ENCODE measurements at places on chromosomes 3 and 15. TPM values are rescaled to one million over a fixed set of nuclear protein-coding genes. Genes with fewer than 3 reads are reported as not detected.

- no peaks in the 10 kb centered on the region for H3K36me3 ChIP-seq
- no peaks in the 10 kb centered on the region for H3K27me3 ChIP-seq
- H3K27ac ChIP-seq = no peak overlapping the region
- no peak for DNase-seq
- H3K4me1 ChIP-seq = peaks cover 4% of the 10 kb centered on the region
Measured at GRCh38 chr3:125694761-125695294, 99.5 kb upstream of the OSBPL11 start.

DNA sequence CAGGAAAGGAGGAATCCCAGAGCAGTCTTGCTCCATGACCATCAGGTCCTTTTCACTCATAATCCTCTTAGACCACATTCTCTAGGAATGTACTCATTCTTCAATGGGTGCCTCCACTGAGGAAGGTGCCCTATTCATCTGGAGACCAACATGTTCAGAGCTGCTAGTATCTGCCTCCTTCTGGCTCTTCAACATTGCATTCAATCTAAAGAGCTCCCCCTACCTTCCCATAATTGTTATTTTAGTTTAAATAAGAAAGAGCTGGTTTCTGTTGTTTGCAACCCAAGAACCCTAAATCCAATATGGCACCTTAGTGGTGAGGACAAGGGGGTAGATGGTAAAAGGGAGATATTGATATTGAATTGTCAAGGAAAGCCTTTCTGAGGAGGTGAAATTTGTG lies 67.6 kb downstream of the SCN11A start:
- H3K27ac ChIP-seq = no peak overlapping the region
- no peaks in the 10 kb centered on the region for H3K4me1 ChIP-seq
- no peaks in the 10 kb centered on the region for H3K36me3 ChIP-seq
- H3K27me3 ChIP-seq = peaks cover 4% of the 10 kb centered on the region
- no peak overlapping the region for H3K4me3 ChIP-seq

Gene CCDC174
- 17.2 TPM for total RNA-seq

DNA sequence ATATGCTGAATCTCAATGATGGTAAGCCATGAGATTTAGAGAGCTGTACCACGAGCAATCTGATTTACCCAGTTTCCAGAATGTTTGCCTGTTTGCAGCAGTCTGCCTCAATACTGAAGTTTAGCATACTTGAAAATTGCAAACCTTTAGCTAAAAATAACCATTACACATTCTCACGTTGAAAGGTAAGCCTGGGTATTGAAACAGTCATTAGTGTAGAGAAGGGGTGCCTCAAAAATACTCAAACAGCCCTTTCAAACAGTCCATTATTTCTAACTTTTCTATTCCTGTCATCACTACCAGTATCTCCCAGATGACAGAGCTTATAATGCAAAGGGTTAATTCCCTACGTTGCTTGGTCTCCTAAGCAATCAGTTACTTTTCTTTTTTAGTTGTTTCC lies 111.8 kb upstream of the MBNL1 start:
- DNase-seq = no peak
- H3K4me1 ChIP-seq = no peaks in the 10 kb centered on the region
- no peak overlapping the region for H3K4me3 ChIP-seq
- no peak overlapping the region for H3K27ac ChIP-seq
- H3K27me3 ChIP-seq = no peaks in the 10 kb centered on the region

Gene SLC6A20
- total RNA-seq = 0.19 TPM

- H3K4me3 ChIP-seq = no peak overlapping the region
- no peaks in the 10 kb centered on the region for H3K27me3 ChIP-seq
Measured at GRCh38 chr15:88655103-88655553, 16.3 kb downstream of the ISG20 start.

DNA sequence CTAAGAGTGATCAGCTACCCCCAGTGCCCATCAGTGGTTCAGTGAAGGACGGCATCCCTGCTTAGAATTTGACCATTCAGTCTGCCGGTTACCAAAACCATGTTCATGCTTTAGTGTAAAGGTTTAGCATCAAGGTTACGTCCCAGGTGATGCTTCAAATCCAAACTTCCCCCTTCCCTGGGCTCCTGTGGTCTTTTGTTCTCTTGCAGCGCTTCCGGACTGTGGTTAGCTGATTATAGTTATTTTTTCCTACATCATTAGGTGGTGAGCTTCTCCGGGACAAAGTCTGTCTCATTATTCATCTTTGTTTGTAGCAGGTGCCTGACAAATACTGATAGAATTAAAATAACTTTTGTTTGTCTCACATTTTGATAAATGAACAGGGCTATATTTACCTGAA lies 28.3 kb upstream of the MYZAP start:
- no peaks in the 10 kb centered on the region for H3K27me3 ChIP-seq
- H3K4me1 ChIP-seq = no peaks in the 10 kb centered on the region
- H3K36me3 ChIP-seq = no peaks in the 10 kb centered on the region
- no peak for DNase-seq
- no peak overlapping the region for H3K4me3 ChIP-seq

DNA sequence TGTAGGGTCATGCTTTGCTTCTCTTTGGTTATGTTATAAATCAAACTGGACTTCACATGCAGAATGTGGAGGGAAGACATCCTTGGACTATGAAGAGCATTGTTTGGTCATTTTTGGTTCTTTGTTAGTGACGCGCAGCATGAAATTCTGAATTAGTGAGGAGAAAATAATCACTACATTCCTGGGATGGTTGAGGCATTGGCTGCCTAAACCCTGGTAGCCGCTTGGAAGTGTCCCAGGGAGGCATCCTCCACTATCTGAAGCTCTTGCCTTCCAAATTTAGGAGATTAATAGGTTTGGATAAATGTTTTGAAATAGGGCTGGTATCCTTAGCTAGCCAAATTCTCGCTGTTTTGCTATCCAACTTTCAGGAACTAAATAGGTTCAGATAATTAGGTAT lies 96.2 kb downstream of the CLSTN2 start:
- H3K27ac ChIP-seq = no peak overlapping the region
- no peaks in the 10 kb centered on the region for H3K4me1 ChIP-seq
- no peak overlapping the region for H3K4me3 ChIP-seq
- H3K27me3 ChIP-seq = no peaks in the 10 kb centered on the region

Gene NOX5
- 0.19 TPM for total RNA-seq

DNA sequence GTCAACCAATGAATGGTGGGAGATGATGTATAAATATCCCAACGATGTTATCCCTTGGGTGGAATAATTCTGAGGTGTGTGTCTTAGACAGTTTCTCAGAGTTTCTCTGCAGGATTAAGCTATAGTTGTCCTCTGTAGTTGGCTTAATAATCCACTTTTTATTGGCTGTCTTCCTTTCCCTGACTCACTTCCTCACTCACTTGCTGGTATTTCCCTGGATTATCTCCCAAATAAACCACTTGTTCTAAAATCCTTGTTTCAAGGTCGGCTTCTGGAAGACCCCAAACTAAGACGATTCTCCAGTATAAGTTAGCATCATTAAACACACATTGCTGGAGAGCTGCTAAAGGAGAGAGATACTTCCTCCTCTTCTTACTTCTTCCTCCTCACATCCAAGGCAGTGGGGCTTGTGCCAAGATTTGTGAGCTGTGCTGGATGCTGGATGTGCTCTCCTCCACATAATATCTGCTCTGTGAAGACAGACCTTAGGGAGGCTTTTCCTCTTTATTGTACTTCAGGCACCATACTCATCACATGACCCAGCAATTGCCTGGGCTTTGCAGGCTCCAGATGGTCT lies 22.5 kb upstream of the ROPN1 start:
- no peaks in the 10 kb centered on the region for H3K36me3 ChIP-seq
- no peak overlapping the region for H3K27ac ChIP-seq
- H3K27me3 ChIP-seq = peaks cover 17% of the 10 kb centered on the region
- no peaks in the 10 kb centered on the region for H3K4me1 ChIP-seq

DNA sequence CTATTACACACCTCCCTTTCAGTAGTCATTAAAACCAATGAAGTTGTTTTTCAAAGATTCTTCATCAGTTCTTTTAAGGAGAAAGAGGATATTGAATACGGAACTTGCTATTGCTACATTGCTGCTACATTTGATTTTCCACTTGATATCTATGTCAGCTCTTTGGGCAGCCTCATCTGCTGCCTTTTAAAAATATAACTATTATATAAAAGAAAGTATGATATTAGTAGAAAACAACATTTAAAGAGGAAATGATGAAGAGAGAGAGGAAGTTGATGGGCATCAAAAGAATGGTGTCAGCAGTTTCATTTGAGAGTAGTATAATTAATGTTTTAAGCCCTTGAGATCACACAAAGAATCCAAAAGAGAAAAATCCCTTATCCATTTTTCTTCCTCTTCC lies 171.4 kb downstream of the NFKBIZ start:
- DNase-seq = no peak
- H3K4me1 ChIP-seq = no peaks in the 10 kb centered on the region
- no peak overlapping the region for H3K27ac ChIP-seq
- H3K36me3 ChIP-seq = no peaks in the 10 kb centered on the region

Gene POPDC2
- 3.8 TPM for total RNA-seq

DNA sequence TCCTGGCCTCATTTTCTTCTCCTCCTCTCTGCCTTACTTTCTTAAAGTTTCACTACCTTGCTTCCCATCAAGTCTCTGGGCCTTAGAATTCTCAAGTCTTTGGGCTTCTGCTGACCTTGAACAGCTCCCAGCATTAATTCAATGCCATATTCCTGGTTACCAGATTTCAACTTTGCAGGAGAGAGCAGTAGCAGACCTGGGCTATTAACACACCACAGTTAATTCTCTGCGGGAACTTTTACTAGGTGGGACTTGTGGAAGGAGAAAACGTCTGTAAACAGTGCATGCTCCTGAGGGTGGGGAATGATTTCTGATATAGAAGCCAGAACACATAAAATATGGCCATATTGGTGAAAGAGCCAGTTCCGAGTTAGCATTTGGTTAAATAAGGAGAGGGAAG lies 214.6 kb downstream of the MEIS2 start:
- no peaks in the 10 kb centered on the region for H3K36me3 ChIP-seq
- no peak for DNase-seq
- H3K4me3 ChIP-seq = no peak overlapping the region
- H3K27ac ChIP-seq = no peak overlapping the region

DNA sequence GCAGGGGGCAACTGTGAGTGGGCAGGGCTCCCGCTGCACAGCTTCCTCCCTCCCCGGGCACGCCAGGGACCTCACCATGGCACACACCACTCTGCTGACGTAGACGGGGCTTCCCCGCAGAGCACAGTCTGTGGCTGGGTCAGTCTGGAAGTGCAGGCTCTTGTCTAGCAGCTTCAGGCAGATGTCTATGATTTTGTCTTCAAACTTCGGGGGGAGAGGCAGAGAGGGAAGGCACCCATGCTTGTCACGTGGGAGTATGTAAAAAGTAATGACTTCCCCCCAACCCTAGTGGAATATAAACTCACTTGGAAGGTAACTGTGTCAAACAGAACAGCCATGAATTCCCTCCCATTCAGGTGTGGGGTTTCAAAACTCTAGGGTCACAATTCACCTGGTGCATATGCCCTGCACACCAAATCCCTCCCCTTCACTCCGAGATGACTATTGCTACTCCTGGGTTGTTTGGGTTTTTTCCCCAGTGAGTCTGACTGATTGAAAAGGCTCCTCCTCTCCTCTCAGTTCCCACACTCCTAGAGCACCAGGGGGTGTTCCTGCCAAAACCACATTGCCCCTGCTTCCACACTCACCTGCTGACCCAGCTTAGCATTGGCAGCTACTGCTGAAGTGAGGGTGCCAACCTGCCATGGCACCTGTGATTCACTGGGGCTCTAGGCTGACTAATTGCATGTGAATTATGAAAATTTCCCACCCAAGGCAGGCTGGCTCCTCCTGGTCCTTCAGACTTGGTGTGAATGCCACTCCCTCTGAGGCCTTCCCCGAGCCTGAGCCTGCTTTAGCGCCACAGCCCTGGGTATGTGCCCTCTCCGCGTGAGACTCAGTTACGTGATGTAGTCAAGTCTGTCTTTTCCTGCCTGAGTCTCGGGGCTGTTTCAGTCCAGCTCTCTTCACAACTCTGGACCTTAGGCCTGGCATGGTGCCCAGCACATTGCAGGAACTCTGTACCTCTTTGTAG lies 13.0 kb downstream of the TGM5 start:
- no peak overlapping the region for H3K27ac ChIP-seq
- no peak for DNase-seq
- no peaks in the 10 kb centered on the region for H3K27me3 ChIP-seq
- no peak overlapping the region for H3K4me3 ChIP-seq

DNA sequence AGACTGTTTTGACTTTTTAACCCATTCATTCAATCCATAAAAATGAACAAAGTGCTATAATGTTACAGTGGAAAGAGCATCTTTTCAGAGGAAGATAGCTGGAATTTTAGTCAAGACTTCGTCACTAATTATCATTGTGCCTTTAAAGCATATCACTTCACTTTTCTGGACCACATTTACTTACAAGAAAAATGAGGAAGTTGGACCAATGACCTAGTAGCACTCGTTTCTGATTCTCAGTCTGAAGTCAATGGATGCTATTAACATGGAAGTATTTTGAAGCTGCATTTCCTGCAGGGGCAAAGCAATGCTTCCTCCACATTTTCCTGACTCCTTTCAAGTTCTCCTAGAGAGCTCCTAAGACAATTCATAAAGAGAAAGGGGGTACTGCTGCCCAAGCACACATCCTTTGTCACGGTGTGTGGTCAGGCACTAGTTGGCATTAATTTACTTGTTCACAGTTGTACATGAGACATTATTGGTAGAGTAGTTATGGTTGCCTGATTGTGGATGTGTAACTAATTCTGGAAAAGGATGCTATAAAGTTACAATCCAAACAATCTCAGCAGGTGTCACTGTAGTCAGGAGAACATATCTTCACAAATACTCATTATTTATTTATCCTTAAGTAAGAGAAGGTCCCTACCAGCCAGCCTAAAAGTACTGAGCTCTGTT lies 1049.1 kb downstream of the FHIT start:
- H3K27ac ChIP-seq = no peak overlapping the region
- H3K27me3 ChIP-seq = no peaks in the 10 kb centered on the region
- DNase-seq = no peak
- no peaks in the 10 kb centered on the region for H3K36me3 ChIP-seq

GRCh38 chr3:61409638-61410037 lies 151.7 kb upstream of the PTPRG start:
- H3K4me3 ChIP-seq = no peak overlapping the region
- DNase-seq = no peak
- H3K4me1 ChIP-seq = no peaks in the 10 kb centered on the region
- no peaks in the 10 kb centered on the region for H3K36me3 ChIP-seq
- H3K27me3 ChIP-seq = no peaks in the 10 kb centered on the region

Gene CCDC39
- total RNA-seq = not detected

Gene MCF2L2
- 2.9 TPM for total RNA-seq

GRCh38 chr15:78550815-78551214 lies 10.6 kb downstream of the PSMA4 start:
- H3K36me3 ChIP-seq = peaks cover 56% of the 10 kb centered on the region
- H3K4me3 ChIP-seq = no peak overlapping the region
- no peaks in the 10 kb centered on the region for H3K27me3 ChIP-seq
- no peaks in the 10 kb centered on the region for H3K4me1 ChIP-seq

- peak overlapping the region; percentile 45 for H3K27ac ChIP-seq
- H3K4me1 ChIP-seq = no peaks in the 10 kb centered on the region
- no peaks in the 10 kb centered on the region for H3K27me3 ChIP-seq
- H3K36me3 ChIP-seq = no peaks in the 10 kb centered on the region
Measured at GRCh38 chr3:185716436-185717108, 108.3 kb downstream of the IGF2BP2 start.

GRCh38 chr3:28399206-28399605 lies 50.6 kb upstream of the AZI2 start:
- H3K4me3 ChIP-seq = no peak overlapping the region
- H3K27ac ChIP-seq = no peak overlapping the region
- no peak for DNase-seq
- H3K4me1 ChIP-seq = no peaks in the 10 kb centered on the region

GRCh38 chr15:92196342-92196741 lies 197.3 kb upstream of the ST8SIA2 start:
- no peaks in the 10 kb centered on the region for H3K4me1 ChIP-seq
- no peaks in the 10 kb centered on the region for H3K36me3 ChIP-seq
- no peaks in the 10 kb centered on the region for H3K27me3 ChIP-seq
- H3K4me3 ChIP-seq = no peak overlapping the region
- no peak for DNase-seq
- H3K27ac ChIP-seq = no peak overlapping the region

Gene UBAP1L
- 6.3 TPM for total RNA-seq

All from esophagus squamous epithelium (tissue), 5 donors.